ENCODE measurements at places on chromosomes 12 and 14.

DNA sequence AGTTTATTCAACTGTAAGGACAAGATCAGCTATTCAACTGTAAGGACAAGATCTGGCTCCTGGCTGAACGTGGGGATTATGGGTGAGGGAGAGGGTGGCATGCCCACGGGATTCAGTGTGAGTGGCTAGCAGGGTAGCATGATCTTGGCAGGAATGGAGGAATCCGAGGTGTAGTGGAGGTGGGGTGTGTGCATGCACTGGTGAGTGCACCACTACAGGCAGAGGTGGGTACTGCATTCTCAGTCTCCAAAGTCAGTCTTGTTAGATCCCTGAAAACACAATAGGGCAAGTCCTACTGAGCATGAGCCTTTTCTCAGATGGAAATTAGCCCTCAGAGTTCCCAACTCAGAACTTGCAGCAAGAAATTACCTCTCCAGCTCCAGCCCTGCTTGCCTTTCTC, 32.2 kb upstream of the DCD start:
- no peak for DNase-seq

GRCh38 chr14:71245659-71246361, 338.6 kb downstream of the PCNX1 start:
- DNase-seq: no peak

- DNase-seq: no peak
Observed at GRCh38 chr12:91250273-91250665, 67.7 kb upstream of the DCN start.

- no peak for DNase-seq
Observed at GRCh38 chr14:89900802-89901201, 53.7 kb downstream of the EFCAB11 start.

GRCh38 chr12:48988030-48988649, 10.0 kb downstream of the WNT1 start:
- DNase-seq: peak; percentile 71

- DNase-seq: no peak
Observed at GRCh38 chr14:27278341-27278740, 680.5 kb upstream of the NOVA1 start.

GRCh38 chr12:53452159-53453077, 516 bp downstream of the PCBP2 start:
- peak; percentile 93 for DNase-seq

DNA sequence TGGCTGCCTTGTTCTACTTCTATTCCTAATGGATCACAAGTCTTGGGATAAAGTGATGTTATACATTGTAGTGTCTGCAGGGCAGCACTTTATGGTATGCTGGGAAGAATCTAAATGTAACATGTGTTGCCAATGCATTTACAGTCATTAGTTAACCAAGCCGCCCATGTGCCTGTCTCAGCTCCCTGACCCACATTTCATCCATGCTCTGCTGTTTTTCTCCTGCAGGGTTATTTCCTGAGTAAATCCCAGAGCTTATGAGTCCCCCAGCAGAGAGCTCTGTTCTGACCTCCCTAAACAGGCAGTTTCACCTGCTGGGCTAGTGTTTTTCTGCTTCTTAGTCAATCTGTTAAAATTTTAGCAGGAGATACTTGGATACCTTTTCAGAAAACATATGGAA, 4.4 kb upstream of the TMTC2 start:
- DNase-seq: no peak

- DNase-seq: no peak
Observed at GRCh38 chr14:77580964-77581505, 35.4 kb downstream of the SPTLC2 start.

DNA sequence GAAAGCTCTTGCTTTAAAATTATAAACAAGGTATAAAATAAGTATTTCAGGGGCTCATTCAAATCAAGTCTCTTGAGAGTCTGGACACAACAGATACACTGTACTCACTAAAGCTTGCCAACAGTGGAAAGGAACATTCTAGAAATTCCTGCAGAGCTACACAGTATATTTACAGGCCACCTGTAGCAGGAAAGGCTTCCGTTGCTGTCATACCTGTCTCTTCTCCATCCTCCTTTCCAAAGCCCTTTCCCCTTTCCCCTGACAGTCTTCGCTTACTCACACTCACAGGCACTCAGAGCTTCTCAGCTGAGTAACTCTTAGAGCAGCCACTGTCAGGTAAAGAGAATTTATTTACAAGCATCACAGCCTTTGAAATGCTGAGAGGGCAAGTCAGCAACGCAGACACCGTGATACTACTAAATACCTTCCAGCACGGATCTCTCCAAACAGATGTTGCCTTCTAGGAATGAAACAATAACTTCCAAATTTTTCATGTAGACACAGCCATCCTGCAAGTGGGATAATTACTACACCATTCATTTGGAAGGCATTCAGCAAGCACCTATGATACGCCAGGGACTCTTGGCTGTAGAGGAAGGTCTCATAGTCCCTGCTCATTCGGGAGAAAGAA, 167.9 kb downstream of the FOXN3 start:
- DNase-seq: no peak

DNA sequence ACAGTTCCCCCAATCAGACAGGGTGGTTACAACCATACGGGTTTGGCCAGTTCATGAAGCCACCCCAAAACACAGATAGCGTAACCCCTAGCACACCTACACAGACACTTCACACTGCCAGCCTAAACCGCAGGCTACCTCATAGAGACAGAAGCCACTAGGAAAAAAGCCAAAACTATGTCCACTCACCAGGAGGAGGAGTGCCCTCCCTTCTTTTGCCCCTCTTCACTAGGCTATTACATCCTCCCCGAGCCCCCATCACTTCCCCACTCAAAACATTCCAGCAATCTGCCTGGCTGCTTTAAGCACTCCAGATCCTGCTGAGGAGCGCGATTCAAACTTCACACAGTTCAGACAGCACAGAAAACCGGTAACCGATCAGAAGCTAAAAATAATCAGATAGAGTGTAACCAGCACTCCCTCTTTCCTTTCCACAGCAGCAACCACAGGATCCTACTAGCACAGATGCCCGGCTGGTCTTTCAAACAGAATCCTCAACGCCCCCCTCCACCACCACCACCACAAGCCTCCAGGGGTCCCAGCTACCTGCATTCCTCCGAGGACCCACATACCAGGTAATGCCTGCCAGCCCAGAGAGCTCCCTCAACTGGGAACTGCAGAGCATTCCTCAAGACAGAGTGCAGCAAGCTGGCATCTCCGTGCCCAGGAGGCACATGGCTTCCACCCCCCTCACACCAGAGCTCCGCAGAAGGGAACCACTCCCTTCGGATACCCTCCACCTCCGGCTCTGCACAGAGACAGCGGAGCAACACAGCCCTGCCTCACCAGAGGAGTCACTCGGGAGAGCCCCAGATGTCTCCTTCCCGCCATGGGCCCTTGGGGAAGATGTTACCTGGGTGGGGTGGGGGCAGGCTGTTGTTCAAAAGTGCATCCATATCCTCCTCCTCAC, 1.5 kb downstream of the CHD4 start:
- peak; percentile 79 for DNase-seq

DNA sequence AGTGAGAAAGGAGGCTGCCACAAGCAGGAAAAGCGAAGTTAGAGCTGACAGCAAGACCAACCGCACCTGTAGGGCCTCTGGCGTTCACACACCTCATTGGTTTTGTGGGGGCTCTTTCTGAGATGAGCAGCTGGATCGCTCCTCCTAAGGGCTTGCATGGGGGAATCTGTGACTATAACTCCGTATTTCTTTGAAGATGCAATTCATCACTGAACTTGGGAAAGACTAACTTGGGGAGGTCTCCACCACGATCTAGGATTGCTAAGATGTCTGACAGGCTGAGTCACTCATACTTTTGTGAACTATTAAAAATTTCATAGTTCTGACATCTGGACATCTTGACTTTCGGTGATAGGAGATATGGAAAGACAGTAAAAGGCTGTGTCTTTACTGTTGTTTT, 173.6 kb downstream of the ETV6 start:
- DNase-seq: no peak

GRCh38 chr12:75936515-75937440, 94.8 kb downstream of the PHLDA1 start:
- DNase-seq: no peak

DNA sequence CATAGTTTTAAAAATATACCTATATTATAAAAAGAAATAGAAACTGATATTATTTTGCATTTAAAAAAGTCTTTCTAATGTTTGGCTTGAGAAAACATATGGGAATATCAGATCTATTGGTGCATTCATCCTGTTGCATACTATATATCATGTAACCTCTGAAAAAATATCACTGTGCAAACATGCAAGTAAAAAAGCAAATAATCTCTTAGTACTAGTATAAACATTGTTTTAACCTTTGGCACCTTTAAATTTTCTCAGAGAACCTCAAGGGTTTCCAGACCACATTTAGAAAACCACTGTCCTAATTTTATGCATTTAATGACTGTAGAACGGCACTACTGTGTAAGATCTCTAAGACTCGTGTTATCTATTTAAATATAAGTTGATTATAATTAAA, 416.8 kb downstream of the LRFN5 start:
- DNase-seq: no peak

- DNase-seq: no peak
Observed at GRCh38 chr12:56836317-56836716, 73.2 kb downstream of the HSD17B6 start.

DNA sequence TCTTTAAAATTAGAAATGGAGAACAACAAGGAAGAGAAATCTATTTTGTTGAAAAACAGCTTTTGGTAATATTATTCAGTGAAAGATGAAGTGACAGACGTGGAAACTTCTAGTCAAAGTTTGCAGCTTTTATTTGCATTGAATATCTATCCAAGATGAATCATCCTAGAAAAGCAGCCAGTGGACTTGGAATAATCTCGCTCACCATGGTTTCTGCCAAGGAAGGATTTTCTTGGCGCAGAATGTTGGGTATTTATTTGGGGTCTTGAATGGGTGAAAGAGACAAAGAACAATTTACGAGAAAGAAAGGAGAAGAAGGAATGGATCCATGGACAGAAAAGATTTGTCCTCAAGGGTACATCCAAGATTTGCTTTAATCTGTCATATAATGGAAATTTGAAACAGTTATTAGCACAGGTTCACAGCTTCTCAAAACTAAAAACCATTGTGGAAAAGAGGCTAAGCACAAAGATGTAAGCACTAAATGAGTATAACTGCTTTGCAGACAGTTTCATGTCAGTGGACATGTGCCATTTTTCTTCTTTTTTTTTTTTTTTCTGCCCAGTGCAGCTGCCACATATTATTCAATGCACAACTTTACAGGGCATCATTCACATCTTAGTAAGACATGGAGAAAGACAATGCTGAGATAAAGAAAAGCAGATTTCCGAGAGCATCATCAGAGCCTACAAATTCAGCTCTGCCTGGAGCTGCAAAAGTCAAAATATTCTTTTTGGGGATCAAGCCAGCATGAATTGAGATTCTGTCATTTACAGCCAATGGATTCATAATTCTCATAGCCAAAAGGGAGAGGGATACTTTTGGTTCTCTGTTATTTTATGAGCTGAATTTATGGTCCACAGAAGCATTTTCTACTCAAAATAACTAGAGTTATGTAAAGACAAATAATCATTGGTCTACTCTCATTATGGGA, 333.7 kb downstream of the DAD1 start:
- DNase-seq: no peak

GRCh38 chr14:20934148-20934762, 21.0 kb upstream of the RNASE2 start:
- DNase-seq: no peak

GRCh38 chr12:28795311-28795710, 353.8 kb upstream of the FAR2 start:
- no peak for DNase-seq

GRCh38 chr12:45259675-45260074, 43.8 kb downstream of the ANO6 start:
- DNase-seq: no peak

DNA sequence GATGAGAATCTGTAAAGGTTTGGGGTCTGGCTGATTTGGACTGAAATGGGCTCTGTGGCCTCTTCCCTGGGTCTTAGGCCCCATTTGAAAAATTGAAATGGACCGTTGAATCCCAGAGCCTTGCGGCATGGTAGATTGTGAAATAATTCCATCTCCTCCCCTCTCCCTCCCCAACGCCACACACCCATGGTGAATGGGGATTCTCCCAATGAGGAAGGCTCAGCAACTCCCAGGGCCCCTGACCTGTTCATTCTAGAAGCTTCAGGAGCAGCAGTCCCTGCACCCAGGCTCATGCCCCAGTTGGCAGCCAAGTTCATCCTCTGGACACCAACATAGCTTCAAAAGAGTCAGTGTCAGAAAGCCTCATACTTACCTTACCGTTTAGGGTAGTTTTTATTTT, 217.4 kb downstream of the ZFP36L1 start:
- DNase-seq: peak; percentile 77

DNA sequence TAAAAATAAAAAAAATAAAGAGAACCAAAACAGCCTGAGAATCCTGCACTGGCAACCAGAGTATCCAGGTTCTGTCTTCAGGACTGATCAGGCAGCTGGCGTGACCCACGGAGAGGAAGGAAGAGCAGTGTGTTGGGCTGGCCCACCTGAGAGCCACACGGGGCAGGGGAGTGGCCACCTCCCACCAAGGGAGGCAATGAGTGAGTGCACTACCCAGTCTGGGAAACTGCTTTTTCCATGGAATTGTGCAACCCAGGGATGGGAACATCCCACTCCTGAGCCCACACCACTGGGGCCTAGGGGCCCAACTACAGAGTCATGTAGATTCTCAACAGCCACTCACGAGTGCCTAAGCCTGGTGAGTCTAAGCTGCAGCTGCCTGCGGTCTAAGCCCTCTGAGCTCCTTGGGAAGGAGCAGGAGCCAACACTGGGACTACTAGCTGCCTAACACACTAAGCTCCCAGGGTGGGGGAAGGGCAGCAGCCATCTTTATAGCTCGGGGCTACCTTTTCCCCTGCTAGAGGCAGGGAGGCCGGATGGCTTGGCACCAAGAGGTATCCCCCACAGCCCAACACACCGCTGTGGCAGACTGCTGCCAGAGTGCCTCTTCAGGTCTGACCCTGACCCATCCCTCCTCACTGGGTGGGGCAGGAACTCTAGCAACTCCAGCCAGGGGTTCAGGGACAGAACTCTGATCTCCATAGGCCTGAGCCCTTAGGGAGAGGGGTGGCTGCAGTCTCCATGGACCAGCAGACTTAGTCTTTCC, 610.9 kb downstream of the RERGL start:
- DNase-seq: no peak

- DNase-seq: peak; percentile 14
Observed at GRCh38 chr12:10673659-10674384, at the start of gene STYK1. TSS of gene STYK1 (minus strand) at chr12:10674052. CDS start at chr12:10634618, 39,434 bp downstream.

DNA sequence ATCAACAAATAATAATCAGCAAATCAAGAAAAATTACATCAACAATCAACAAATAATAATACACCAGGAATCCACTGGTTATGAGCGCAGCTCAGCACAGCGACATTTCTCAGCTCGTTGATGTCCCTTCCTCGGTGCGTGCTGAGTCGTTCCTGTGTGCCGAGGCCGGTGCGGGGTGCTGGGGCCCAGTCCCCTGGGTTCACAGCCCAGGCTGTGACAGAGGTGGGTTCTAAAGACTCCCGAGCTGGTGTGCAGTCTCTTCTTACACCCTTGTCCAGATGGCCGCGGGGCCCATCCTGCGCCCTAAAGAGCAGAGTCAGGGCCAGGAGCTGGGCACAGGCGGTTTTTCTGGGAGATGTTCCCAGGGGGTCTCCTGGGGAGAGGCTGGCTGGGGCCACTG, 26.9 kb upstream of the TRAF3 start:
- DNase-seq: no peak

- DNase-seq: peak; percentile 71
Observed at GRCh38 chr12:125453751-125454150, 388.5 kb downstream of the AACS start.

GRCh38 chr12:119990382-119990874, 1.4 kb downstream of the BICDL1 start:
- DNase-seq: no peak
